ENCODE measurements at places on chromosomes 3 and 15.

DNA sequence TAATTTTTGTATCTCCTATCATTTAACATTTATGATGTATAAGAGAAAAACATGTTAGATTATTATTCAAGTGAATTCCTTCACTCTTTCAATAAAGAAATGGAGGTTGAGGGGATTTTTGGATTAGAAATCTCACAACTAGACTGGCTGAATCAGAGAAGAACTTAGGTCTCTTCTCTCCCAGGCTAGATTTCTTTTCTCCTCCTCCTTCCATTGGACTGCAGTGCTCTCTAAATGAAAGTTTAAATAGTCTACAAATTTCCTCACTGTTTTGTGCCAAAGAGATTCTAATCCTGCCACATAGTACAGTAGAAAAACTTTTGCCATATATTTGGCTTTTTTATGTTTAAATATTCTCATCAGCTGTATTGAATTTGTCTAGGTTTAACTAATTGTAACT is 65.8 kb downstream of the ECT2 start:
- ATAC-seq: no peak

GRCh38 chr3:420584-420983 is 224.0 kb downstream of the CHL1 start:
- no peak for ATAC-seq

DNA sequence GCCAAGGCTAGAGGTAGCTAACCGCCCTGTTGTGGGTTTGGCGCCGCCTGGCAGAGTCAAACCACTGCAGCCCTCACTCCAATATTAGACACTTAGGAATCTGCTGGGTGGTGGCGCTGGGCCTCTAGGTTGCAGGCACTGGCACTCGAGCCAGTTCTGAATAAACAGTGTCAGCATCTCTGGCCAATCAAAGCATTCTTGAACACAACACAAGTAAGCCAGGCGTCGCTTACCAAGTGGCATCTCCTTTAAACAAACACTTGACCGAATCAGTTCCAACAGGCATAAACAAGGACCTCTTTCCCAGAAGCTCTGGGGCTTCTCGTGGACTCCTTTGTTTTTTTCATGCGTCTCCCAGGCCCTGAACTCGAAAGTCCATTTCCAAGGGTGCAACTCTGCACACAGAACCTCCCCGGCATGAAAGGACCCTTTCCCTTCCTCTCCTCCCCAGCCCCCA is 82.3 kb downstream of the LRIG1 start:
- no peak for ATAC-seq

GRCh38 chr3:53401154-53401553 is 53.8 kb upstream of the DCP1A start:
- no peak for ATAC-seq

DNA sequence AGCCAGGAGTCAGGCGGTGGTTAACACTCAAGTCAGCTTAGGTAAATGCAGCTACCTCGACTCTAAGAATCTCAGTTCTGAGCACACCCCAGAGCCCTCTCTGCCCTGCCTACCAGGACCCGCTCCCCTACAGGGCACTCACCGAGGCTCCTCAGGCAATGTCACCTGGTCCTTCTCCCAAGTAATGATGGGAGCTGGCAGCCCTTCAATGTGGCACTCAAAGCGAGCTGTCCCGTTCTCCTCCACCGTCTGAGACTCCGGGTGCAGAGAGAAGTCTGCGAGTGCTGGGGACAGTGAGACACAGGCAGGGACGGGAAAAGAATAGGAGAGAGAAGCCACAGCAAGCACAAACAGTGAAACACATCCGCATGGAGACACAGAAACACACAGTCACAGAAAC is 12.7 kb downstream of the IGDCC4 start:
- ATAC-seq: no peak

DNA sequence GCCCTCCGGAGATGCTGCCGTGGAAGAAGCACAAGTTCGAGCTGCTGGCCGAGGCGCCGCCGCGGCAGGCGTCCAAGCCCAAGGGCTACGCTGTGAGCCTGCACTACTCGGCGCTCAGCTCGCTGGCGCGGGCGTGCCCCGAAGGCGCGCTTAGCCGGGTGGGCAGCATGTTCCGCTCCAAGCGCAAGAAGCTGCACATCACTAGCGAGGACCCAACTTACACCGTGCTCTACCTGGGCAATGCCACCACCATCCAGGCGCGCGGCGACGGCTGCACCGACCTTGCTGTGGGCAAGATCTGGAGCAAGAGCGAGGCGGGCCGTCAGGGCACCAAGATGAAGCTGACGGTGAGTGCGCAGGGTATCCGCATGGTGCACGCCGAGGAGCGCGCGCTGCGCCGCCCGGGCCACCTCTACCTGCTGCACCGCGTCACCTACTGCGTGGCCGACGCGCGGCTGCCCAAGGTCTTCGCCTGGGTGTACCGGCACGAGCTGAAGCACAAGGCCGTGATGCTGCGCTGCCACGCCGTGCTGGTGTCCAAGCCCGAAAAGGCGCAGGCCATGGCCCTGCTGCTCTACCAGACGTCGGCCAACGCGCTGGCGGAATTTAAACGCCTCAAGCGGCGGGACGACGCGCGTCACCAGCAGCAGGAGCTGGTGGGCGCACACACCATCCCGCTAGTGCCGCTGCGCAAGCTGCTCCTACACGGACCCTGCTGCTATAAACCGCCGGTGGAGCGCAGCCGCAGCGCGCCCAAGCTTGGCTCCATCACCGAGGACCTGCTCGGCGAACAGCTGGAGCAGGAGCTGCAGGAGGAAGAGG is 1.3 kb downstream of the FAM43A start:
- ATAC-seq: peak; percentile 14

DNA sequence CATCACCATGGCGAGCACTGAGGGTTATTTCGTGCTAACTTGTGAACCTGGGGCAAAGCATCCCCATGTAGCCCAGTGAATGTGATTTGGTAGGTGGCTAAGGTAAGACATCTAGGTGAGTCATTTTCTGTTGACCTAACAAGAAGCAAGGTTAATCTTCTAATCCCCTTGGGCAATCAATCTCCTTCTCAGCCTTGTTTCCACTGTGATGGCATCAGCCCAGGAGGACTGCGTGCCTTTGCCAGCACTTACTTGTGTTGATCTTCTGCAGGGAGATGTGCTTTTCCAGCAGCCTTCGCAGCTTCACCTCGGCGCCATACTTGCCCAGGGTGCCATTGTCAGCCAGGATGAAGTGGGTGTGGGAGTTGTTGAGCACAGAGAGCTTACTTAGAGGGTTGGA is 35.7 kb downstream of the TRPM1 start:
- ATAC-seq: no peak

GRCh38 chr3:141642215-141642614 is 95.9 kb upstream of the RNF7 start:
- no peak for ATAC-seq

DNA sequence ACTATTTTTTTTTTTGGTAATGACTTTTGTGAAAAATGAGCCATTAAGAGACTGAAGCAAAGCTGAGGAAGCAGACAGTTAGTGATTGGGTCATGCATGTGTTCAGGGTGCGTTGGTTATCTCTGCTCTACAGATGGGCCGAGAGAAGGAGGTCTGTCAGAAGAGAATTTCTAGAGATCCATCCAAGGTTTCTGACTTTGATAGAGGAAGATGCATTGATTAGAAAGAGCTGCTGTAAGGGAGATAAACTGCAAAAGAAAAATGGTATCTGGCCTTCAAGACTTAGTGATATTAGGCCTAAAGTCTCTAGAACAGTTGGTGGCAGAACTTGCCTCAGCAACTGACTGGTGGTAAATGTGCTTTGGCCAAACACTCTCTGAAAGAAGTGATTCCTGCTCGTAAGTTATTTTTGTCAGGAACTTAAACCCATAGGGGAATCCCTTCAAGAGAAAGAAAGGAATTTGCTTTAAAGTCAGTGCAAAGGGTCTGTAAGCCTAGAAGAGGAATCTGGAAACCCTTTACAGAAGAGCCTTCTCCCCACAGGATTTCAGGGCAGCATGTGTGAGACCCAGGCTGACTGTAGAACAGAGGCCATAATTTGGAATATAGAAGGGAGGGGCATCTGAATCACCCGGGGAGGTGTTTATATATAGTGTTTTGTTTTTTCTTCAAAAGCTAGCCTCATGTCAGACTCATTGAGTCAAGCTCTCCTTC is 67.8 kb downstream of the OPA1 start:
- ATAC-seq: no peak

Measured in SK-N-SH treated with all-trans-retinoic acid at 6 μM for 48 hours (cell line).